ENCODE measurements at places on chromosomes 2 and 18.
A peak's percentile ranks its signal among the peaks of the same experiment; 100 is the strongest.

DNA sequence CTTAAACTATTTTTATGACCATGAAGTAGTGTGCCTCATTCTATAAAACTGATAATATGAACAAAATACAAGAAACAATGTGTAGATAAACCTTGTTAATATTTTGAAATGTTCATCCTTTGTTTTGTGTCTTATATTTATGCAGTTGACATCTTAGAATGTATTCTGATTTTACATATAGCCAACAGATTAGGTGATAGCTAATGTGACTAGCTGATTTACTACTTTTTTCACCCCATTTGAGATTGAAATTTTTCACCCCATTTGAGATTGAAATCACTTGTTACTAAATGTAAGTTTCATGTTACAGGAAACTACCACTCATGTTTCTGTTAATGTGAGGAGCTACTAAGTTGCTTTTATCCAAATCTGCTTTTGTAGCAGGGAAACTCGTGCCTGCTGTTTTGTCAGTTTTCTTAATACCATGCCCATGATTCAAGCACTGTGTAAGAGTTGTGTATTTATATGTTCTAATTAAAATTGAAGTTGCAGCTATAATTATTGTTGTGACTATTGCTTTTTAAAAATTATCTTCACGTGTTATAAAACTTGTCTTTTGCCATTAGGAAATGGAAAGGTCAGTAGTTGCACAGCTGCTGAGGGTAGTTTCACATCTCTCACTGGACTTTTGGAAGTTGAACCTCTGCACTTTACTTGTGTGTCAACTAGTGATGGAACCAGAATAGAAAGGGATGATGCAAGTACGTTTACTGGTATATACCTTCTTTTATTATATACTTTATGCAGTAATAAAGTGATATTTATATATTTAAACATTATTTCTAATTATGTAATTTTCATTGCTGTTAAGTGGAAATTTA, 96.6 kb downstream of the BIRC6 start:
- DNase-seq: no peak

DNA sequence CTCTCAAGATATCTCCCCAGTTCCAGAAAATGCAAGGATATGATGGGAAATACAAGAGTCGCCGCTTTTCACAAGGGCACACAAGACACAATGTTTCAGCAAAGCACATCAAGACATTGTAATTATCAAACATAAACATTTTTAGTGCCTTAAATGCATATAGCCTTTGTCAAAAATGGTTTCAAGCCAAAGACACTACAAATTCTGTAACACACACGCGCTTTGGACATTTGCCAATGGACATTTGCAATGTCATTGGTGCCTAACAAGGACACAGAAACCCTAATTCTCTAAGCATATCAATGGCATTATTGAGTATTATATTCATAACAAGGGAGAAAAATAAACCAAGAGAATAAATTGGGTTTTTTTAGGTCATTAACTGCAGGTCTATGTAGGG, 16.1 kb downstream of the ADD2 start:
- DNase-seq: no peak

DNA sequence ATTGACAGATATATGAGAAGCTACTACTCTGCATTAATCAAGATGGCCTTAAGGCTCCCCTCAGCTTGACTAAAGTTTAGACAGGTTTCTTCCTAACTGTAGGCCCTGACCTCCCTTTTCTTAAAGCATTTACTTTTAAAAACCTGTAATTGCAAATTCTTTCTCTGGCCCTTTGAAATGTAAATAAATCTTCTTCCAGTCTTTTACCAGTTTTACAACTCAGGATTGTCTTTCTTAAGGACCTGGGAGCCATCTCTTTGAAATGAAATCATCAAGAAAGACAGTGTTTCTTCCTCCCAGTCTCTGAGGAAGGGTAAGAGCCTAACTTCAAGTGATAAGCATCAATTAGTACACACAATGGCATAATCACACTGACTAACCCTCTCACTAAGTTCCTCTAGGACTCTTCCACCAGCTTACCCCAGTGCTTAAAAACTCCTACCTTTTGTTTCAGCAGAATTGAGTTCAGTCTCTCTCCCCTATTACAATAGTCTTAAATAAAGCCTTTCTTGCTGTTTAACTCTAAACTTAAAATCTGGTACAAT, 58.7 kb upstream of the CDH20 start:
- DNase-seq: no peak

- DNase-seq: peak; percentile 20
Measured at GRCh38 chr2:209519906-209520305, 96.1 kb downstream of the MAP2 start.

DNA sequence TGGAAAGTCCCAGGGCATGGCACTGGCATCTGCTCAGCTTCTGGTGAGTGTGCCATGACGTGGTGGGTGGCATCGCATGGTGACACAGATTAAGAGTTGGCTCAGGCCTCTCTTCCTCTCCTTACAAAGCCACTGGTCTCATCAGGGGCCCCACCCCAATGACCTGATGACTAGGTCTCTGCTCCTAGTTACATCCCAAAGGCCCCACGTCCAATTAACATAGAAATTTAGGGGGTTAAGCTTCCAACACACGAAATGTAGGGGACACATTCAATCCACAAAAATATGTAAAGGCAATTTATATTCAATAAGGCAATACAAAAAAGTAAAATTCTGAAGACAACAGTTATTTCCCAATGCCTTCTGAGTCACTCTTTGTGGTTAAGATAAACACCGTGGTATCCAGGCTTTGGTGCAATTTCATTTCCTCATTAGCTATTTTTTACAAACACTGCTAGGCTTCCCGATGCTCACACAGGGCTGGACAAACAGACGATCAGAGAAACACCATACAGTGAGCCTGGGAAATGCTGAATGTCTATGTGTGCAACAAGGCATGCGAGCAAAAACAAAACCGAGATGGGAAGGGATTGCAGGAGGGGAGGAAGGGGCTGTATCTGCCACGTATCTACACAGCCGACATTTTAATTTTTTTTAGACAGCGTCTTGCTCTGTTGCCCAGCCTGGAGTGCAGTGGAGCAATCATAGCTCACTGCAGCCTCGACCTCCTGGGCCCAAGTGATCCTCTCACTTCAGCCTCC, 67.2 kb downstream of the MBP start:
- no peak for DNase-seq

DNA sequence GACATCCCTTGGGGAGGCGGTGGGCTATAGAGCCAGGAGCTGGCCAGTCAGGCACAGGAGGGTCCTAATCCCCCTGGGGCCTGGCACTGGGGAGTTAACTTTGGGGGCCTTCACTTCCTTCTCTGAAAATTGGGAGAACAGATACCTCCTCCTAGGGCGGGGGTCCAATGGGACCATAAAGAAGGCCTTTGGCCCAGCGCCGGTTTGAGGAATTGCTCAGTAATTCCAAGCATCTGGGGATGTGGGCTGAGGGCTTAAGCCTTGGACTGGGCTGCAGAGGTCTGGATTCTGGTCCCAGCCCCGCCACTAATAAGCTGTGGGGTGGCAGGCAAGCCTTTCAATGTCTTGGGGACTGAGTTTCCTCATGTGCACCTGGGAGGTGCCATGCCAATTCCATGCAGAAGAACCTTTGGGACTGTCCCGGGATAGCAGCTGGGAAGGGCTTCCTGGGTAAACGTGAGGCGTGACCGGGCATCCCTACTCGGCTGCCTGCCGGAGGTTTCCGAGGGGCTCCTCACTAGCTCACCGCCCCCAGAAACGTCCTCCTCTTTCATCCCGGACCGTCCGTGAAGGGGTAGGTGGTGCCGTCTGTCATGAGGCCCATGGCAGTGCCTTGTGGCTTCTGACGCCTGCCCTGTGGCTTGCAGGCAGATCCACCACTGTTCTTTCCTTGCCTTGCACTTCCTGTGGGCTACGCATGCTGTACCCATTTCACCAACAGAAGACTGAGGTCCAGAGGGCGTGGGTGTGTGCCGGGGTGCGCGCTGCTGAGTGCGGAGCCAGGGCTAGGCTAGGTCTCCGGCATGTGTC, 67.4 kb upstream of the HPCAL1 start:
- no peak for DNase-seq

DNA sequence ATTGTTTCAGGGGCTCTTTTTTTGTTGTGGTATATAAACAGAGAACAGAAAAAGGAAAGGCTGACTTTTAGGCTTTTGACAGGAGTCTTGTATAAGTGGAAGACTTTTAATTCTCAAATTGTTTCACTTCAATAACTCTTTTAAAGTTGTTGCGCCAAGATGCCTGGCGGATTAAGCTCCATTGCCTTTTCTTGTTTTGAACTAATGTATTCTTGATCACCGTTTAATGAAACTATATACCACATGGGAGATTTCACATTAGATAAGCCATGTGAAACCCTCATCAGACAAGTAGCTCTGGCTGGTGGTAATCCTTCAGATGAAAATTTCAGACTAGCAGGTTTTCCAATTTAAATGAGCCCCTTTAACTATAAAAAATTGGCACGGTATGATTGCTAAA, 257.4 kb downstream of the CCDC178 start:
- DNase-seq: no peak

GRCh38 chr2:73218298-73218697, 4.3 kb downstream of the SMYD5 start:
- DNase-seq: no peak

DNA sequence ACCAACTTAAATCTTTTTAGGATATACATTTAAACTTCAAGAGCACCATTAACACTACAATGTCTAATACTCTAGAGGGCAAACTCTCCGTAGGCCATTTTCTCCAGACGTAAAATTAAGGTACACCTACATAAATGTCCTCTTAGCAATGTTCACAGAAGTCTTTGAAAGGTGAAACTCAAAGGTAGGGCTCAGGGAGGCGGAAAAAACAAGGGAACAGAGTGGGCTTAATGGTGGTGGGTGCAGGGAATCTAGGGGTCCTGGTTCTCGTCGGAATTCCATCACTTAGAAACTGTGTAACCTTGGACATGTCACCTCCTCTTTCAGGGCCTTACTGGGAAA, 668 bp downstream of the NFU1 start:
- no peak for DNase-seq

Data from NCI-H345 (cell line).